ENCODE measurements at places on chromosomes 2 and 18. TPM values are rescaled to one million over a fixed set of nuclear protein-coding genes. Genes with fewer than 3 reads are reported as not detected.

DNA sequence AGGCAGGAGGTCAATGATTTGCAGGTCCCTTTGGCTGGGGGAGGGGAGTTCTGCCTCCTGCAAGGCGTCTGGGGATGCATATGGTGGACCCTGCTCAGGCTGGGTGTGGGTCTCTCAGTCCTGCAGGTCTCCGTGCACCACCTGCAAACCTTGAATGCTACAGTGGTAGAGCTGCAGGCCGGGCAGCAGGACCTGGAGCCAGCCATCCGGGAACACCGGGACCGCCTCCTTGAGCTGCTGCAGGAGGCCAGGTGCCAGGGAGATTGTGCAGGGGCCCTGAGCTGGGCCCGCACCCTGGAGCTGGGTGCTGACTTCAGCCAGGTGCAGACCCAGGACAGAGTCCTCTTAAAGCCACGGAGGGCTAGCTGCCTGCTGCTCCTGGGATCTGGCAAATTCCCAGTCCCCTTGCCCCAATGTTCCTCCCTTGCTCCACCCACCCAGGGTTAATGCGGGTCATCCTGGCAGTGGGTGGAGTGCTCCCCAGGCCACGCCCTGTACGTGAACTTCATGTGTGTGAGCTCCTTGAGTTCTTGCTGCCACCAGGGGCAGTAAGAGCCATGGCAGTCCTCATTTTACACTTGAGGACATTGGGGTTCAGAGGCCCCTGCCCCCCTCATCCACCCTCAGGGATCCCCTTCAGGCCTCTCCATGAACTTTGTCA is 3.1 kb downstream of the PROM2 start:
- H3K4me3 ChIP-seq = no peak overlapping the region
- H3K27me3 ChIP-seq = no peaks in the 10 kb centered on the region
- no peaks in the 10 kb centered on the region for H3K36me3 ChIP-seq
- H3K4me1 ChIP-seq = no peaks in the 10 kb centered on the region

DNA sequence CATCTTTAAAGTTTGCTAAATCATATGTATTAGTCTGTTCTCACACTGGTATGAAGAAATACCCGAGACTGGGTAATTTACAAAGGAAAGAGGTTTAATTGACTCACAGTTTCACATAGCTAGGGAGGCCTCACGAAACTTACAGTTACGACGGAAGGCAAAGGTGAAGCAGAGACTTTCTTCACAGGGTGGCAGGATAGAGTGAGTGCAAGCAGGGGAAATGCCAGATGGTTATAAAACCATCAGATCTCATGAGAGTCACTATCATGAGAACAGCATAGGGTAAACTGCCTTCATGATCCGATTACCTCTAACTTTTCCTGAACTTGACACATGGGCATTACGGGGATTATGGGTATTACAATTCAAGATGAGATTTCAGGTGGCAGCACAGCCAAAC is 1075.2 kb upstream of the NRXN1 start:
- H3K36me3 ChIP-seq = no peaks in the 10 kb centered on the region
- no peaks in the 10 kb centered on the region for H3K27me3 ChIP-seq
- no peak for DNase-seq
- no peak overlapping the region for H3K4me3 ChIP-seq
- no peak overlapping the region for H3K27ac ChIP-seq
- no peaks in the 10 kb centered on the region for H3K4me1 ChIP-seq

DNA sequence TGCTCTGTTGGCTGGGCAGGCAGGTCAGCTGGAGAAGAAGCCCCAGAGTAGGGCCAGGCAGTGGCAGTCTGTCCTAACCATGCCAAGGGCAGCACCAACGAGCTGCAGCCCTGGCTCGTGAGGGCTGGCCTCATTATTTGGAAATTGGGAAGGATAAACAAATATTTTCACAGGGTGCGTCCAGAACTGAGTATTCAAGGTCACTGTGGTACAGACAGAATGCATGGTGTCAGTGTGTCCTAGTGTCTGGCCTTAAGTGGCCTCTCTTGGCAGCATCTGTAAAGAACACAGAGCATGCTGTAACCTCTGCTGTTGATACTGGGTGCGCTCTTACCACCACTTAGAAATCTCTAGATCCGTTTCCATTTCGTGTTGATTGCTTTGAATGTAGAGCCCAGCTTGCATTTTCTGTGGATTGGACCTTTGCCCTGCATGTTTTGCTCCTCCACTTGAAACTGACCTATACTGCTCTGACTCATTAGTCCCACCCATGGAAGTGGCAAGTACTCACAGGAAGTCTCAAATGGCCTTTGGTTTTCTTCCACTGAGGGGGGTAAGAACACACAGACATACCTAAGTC is 88.2 kb downstream of the GREB1L start:
- peak overlapping the region; percentile 10 for H3K27ac ChIP-seq
- no peak for DNase-seq
- H3K4me1 ChIP-seq = no peaks in the 10 kb centered on the region
- H3K4me3 ChIP-seq = no peak overlapping the region
- no peaks in the 10 kb centered on the region for H3K27me3 ChIP-seq
- no peaks in the 10 kb centered on the region for H3K36me3 ChIP-seq

DNA sequence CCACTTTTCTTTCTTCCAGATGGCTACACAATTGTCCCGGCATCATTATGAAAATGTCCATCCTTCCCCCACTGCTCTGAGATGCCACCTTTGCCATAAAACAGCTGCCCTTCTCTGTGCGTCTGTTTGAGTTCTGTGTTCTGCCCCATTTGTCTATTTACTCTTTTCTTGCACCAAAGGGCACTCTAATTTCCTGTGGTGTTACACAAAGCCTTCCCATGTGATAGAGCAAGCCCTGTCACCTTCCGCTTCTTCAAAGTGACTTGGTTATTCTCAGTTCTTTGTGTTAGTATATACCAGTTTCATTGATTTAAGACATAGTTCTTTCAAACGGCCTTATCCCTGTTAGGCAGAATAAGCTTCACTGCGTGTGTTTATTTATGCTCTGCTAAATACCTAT is 84.1 kb downstream of the FBXO15 start:
- no peak for DNase-seq
- H3K27me3 ChIP-seq = no peaks in the 10 kb centered on the region
- no peaks in the 10 kb centered on the region for H3K36me3 ChIP-seq
- no peaks in the 10 kb centered on the region for H3K4me1 ChIP-seq
- no peak overlapping the region for H3K27ac ChIP-seq

DNA sequence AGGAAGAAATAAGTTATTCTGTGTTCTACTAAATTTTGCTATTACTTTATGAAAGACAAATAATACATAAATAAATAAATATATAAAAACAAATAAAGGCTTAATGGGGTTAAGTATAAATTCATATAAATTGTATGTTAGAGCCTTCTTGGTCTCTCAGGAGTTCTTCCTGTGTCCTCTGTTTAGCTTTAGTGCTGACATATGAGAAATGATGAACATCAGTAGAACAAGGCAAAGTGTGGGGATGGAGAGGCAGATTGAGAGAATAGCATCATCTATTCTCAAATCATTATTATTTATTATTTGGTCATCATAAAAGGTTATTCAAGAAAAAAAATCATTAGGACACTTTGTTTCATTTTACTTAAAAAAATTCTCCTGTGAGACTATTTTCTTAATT is 468.1 kb upstream of the CHST9 start:
- DNase-seq = no peak
- H3K4me3 ChIP-seq = no peak overlapping the region
- H3K27ac ChIP-seq = no peak overlapping the region
- H3K4me1 ChIP-seq = no peaks in the 10 kb centered on the region
- H3K36me3 ChIP-seq = no peaks in the 10 kb centered on the region

GRCh38 chr2:124877141-124877577 is 852.1 kb downstream of the CNTNAP5 start:
- no peaks in the 10 kb centered on the region for H3K4me1 ChIP-seq
- H3K4me3 ChIP-seq = no peak overlapping the region
- no peaks in the 10 kb centered on the region for H3K27me3 ChIP-seq
- H3K36me3 ChIP-seq = no peaks in the 10 kb centered on the region
- DNase-seq = peak; percentile 19

DNA sequence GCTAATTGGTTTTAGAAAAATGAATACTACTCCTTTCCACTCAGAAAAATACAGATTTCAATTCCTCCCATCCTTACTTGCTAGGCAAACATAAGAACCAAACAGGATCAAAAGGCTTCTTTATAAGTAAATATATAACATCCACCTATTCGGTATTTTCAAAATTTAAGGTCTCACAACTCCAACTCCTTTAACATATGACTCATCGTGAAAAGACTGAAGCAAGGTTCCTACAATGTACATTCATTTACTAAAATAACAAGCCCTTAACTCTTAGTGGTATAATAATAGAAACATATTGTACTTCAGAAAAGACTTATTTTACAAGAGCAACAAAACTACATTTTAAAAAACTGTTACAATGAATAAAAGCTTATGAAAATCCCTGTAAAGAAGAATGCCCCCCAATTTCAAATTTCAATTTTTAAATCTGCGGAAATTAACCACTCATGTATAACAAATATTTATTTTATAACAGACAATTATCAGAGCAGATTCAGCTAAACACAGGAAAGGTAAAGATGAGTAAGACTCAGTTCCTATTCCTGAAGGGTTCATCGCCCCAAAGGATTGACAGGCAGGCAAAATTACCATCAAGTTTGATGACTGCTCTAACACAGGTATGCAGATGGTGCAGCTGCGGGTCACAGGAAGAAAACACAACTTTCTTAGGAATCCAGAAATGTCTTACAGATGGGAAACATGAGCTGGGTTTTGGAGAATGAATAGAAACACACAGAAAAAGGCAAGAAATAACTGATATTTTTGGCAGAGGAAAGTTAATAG is 96.4 kb downstream of the COBLL1 start:
- H3K4me3 ChIP-seq = no peak overlapping the region
- H3K36me3 ChIP-seq = no peaks in the 10 kb centered on the region
- H3K27ac ChIP-seq = no peak overlapping the region
- peaks cover under 1% of the 10 kb centered on the region for H3K4me1 ChIP-seq
- DNase-seq = no peak

DNA sequence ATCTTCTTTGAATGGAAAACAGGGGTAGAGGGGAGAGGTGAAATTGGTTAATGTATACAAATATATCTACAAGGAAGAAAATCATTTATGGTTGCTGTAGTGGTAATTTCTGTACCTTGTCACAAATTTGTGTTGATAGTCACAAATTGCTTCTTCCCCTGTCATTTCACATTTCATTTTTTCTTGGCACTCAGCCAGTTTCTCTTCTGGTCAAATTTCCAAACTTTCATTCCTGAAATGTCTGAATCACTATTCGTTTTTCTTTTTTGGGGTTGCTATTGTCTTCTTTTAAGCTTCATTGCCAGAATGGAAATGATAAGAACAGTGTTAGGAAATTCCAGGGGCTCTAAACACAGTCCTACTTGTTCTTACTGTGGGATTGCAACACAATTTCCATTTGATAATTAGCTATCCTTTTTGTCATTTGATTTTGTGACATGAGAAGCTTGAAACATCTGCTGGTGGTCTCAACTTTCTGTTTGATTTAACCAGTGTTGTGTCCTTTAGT is 136.0 kb upstream of the GCFC2 start:
- no peaks in the 10 kb centered on the region for H3K27me3 ChIP-seq
- no peak overlapping the region for H3K27ac ChIP-seq
- DNase-seq = no peak
- H3K36me3 ChIP-seq = no peaks in the 10 kb centered on the region
- H3K4me1 ChIP-seq = no peaks in the 10 kb centered on the region

DNA sequence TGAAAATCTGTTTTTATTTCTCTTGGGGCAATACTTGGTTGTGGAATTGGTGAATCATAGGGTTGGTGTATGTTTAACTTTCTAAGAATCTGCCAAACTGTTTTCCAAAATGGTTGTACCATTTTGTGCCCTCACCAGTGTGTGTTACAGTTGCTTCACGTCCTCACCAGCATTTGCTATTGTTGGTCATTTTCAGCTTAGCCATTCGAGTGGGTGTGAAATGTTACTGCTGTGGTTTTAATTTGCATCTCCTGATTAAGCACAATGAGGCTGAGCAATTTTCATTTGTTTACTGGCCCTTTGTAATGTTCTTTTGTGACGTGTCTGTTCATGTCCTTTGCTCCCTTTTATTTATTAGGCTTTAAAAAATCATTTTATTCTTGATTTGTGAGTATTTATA is 49.7 kb downstream of the FOSL2 start:
- no peak for DNase-seq
- H3K4me1 ChIP-seq = no peaks in the 10 kb centered on the region
- H3K27me3 ChIP-seq = no peaks in the 10 kb centered on the region
- H3K27ac ChIP-seq = no peak overlapping the region
- no peaks in the 10 kb centered on the region for H3K36me3 ChIP-seq

GRCh38 chr2:178279142-178279541 is 84.8 kb downstream of the OSBPL6 start:
- no peak for DNase-seq
- H3K27me3 ChIP-seq = peaks cover 3% of the 10 kb centered on the region
- H3K4me1 ChIP-seq = no peaks in the 10 kb centered on the region

- H3K27me3 ChIP-seq = no peaks in the 10 kb centered on the region
- peak; percentile 33 for DNase-seq
- peaks cover 7% of the 10 kb centered on the region for H3K36me3 ChIP-seq
- H3K4me3 ChIP-seq = no peak overlapping the region
- H3K27ac ChIP-seq = peak overlapping the region; percentile 89
- H3K4me1 ChIP-seq = peaks cover 8% of the 10 kb centered on the region
Measured at GRCh38 chr2:20451341-20451740, 4.5 kb downstream of the RHOB start.

DNA sequence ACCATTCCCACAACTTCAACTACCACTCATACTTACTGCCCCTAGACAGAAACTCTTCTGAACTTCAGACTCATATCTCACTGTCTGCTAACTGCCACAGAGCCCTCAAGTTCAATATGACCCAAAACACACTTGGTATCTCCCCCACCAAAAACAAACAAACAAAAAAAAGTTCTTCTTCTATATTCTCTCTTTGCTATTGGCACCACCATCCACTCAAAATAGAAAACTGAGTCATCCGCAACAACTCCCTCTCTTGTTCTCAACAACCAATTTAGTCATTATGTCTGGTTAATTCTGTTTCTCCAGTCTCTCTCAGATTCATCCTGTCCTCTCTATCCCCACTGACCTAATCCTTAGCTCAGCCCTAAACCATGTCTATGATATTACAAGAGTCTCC is 7.2 kb upstream of the DCTN1 start:
- no peaks in the 10 kb centered on the region for H3K27me3 ChIP-seq
- H3K36me3 ChIP-seq = no peaks in the 10 kb centered on the region
- H3K4me3 ChIP-seq = no peak overlapping the region

GRCh38 chr2:105777031-105777482 is 32.3 kb downstream of the NCK2 start:
- no peaks in the 10 kb centered on the region for H3K27me3 ChIP-seq
- peaks cover 35% of the 10 kb centered on the region for H3K4me1 ChIP-seq
- H3K36me3 ChIP-seq = no peaks in the 10 kb centered on the region
- no peak overlapping the region for H3K4me3 ChIP-seq
- DNase-seq = no peak
- H3K27ac ChIP-seq = no peak overlapping the region

- peak; percentile 97 for DNase-seq
- peaks cover 12% of the 10 kb centered on the region for H3K4me1 ChIP-seq
- H3K27me3 ChIP-seq = no peaks in the 10 kb centered on the region
Measured at GRCh38 chr2:234823877-234824376, 127.9 kb upstream of the SH3BP4 start.

Gene GAL3ST2
- total RNA-seq = 0.40 TPM

Gene SCN9A
- 11.8 TPM for total RNA-seq

Gene GAREM2
- total RNA-seq = 1.2 TPM

Gene L3MBTL4
- total RNA-seq = 16.8 TPM

Gene RAB6C
- not detected for total RNA-seq

Gene NR4A2
- total RNA-seq = 7.9 TPM

Gene SMPD4
- total RNA-seq = 27.6 TPM

Gene AMER3
- total RNA-seq = 0.09 TPM

Gene PLB1
- 5.3 TPM for total RNA-seq

Gene CXCR4
- 23.6 TPM for total RNA-seq

Gene OTX1
- total RNA-seq = 0.11 TPM

Gene ST3GAL5
- total RNA-seq = 149 TPM

Gene DYNAP
- not detected for total RNA-seq

All from lung (tissue), 17 donors.